Activated CD4-positive, alpha-beta T cell treated with anti-CD3 and anti-CD28 coated beads, Interleukin-2, amount 50 U/mL, for 48 hours (primary cell): ENCODE measurements at places on chromosomes 5 and 9.
A peak's percentile ranks its signal among the peaks of the same experiment; 100 is the strongest.

- no peak for DNase-seq
Measured at GRCh38 chr5:142984525-142984924, 214.3 kb downstream of the ARHGAP26 start.

- no peak for DNase-seq
Measured at GRCh38 chr5:74244406-74244805, 396.1 kb downstream of the ENC1 start.

DNA sequence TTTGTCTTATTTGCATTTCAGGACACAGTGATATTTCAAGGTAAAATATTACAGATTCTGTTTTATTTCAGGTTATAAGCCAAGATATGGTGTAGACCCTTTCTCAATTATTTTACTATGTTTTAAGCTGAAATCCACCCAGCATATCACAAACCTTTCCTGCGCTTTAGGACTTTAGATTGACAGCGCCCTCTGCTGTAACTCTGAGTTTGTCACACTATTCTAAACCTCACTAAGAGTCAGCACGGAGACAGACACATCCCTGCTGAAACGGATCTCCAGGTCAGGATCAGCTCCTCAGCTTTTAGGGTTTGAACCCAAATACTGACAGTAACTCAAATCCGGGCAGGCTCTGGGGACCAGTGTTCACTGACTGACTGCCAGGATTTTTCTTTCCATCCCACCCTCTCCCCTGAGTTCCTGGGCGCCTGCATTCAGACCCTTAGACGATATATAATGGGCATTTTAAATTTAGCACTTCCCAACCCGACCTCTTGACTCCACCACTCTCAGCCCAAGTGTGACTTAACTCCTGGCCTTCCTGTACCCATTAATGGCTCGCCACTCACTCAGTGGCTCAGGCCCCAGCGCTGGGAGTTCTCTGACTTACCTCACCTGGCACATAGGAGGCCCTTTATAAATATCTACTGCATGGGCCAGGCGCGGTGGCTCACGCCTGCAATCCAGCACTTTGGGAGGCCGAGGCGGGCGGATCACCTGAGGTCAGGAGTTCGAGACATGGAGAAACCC is 33.5 kb downstream of the TLX3 start:
- peak; percentile 21 for DNase-seq

DNA sequence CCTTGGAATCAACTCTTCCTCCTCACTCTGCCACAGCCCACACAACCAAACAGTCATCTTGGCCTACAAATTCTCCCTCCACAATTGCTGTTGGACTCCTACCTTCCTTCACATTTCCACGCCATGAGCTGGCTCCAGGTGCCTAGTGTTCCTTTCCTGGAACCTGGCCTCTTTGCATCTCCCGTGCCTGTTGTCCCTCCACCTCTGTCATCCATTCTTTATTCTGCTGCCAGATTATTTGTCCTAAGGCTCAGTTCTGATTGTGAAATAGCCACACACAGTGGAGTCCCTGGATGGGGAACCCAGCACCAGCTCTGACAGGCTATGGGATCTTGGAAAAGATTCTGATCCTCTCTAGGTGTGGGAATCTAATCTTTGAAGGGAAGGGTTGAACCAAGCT is 109.1 kb upstream of the ANKH start:
- DNase-seq: no peak

DNA sequence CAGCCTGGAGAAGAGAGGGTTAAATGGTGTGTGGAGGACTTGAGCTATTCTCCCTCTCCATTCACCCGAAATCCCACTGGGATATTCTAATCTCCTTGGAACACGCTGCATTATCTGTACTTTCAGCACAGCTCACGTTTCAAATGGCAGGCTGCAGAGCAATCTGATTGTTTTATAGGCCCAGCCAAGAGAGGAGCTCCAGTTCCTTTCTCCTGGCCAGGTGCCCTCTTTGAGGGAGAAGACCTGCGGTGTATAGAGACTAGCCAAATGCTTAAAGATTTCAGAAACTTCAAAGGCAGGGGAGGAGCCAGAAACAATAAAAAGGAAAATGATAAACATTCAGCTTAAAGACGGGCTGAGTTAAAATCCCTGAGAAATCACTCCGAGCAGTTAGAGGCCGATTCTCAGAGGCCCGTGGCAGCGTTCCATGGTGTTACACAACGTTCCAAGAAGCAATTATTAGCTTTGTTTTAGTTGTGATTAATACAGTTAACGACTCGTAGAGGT is 564.0 kb upstream of the KLF4 start:
- no peak for DNase-seq

DNA sequence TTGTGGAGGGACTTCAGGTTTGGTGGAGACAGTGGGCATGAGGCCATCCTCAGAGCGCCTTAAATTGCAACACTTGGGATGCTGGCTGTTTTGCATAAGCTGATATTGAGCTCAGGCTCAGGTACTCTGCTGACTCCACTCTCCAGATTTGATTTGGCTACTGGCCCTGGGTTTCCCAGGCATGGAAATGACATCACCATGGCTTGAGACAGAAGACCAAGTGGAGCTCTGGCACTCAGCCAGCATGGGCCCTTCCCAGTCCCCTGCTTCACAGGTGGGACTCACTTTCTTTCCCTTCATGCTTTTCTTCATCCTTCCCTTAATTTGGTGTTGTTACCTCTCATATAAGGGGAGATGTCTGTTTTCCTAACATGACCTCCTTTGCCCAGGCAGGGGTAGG is 72.0 kb upstream of the IL12B start:
- DNase-seq: no peak

DNA sequence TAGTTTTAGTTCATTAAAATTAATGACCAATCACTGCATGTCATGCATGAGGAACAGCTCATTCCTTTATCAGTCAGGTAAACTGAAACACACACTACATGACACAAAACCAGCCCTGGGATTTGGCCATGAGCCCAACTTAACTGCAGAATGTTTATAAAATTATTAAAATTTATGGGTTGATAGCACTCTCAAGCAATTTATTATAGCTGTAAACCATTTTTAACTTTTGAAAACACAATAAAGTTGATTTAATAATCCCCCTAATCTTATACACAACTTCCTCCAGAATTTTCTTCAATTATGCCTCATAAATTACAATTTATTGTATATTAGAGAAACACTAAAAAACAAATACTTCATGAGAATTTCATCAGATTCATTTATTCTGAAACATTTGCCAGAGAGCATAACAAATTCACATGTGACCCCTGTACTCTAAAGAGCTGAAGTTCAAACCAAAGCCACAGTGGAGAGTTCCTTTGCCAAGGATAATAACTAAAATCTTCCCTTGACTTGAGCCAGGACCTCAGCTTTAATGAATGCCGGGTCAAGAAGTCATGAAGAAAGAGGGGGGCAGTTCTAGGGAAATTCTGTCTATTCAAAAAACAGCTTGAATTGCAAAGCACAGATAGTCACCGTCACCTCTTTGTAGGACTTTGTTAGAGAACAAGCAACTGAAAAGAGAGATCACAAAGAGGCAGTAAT is 763.7 kb upstream of the GRAMD2B start:
- no peak for DNase-seq

GRCh38 chr9:137470785-137471184 is 11.7 kb upstream of the NSMF start:
- no peak for DNase-seq

DNA sequence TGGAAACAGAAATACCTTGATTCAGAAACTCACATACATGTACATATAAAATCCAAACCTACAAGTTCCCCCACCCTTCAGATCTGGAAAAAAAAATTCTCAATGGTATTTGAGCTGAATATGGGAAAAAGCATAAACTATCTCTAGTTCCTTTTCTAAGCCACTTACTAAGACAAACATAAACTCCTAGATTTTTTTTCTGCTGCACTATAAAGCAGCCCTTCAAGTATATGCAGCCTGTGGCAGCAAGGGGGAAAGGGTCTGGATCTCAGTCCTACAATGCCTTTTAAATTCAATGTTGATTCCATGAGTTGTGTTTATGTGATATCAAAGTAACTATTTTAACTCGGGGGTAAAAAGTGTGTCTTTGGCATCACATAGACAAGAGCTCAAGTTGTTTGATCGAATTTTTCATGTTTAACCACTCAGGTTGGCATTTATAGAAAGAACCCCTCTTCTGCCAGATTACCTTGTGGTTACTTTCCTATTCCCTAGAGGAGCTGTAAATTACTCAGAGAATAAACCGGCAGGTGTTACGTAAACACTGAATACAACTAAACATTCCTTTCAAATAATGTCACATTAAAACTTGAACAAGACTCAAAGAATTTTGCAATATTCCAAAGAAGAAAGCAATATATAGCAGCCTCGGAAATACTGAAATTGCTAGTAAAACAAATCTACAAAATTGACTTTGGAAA is 91.8 kb upstream of the FER start:
- no peak for DNase-seq

DNA sequence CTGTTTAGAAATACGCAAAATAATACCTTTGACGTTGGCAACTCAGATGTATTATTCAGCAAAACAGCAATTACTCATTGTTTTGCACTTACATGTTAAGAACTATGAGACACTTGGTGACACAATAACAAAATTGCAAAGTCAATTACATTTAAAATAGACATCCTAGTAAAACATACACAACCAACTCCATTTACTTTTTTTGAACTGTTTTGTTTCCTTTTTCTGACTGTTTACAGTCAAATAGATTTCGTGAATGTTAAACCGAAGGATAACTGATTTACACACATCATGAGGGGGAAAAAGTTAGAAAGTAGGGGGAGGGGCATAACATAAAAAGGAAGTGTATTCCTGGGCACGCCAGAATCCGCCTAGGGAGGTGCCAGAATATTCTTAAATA is 220.1 kb downstream of the MEF2C start:
- no peak for DNase-seq

DNA sequence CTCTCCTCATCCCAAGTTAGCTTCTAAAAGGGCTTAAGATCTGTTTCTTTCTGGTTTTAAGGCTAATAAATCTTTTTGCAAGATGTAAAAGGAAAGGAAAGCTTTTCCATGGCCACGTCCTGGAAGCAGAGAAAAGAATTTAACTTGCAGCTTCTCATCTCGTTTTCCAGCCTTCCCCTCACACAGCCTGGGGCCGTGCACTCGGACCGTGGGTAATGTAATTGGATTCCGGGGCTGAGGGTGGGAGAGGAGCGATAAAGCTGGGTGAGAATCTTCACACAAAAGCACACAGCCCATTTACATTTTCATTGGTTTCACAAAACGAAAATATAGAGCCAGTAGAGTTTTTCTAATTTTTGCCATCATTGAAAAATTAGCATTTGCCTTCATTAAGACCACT is 91.2 kb downstream of the IRX2 start:
- no peak for DNase-seq

GRCh38 chr5:8981496-8981895 is 564.4 kb downstream of the SEMA5A start:
- no peak for DNase-seq

DNA sequence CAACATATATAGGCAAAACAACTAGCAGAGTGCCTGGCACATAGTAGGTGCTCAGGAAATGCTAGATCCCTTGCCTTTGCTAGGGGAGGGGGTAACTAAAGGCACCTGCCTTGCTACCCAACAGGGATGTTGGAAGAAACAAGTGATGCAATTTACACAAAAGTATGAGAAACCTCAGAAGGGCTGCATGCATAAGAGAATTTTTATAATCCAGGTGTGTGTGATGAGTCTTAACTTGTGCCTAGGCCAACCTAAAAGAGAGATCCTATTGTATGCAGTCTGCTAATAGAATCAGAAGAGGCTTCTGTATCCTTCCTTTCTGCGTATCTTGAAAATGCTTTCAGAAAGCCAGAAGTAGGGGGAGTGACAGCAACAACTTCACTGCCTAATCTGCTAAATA is 135.9 kb downstream of the SLIT3 start:
- no peak for DNase-seq

GRCh38 chr5:178466342-178466741 is 123.9 kb downstream of the COL23A1 start:
- no peak for DNase-seq

DNA sequence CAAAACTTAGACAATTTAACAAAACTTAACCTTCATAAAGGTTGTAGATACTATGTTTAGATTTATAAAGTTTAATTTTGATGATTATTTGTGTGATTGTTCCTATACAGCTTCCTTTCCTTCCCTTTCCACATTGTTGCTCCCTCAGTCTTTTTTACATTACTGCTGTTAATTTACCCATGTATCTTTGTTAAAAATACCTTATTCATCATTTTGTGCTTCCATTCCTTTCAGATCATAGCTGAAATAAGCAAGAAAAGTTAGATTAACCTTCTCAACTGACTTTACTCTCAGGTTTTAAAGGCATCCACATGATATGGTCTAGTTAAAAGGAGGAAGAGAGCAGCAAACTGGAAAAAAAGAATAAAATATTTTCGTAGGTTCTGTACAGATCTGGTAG is 2.0 kb downstream of the SMAD5 start:
- DNase-seq: no peak

- DNase-seq: no peak
Measured at GRCh38 chr5:41510176-41510831, at the start of gene PLCXD3. TSS of gene PLCXD3 (minus strand) at chr5:41510601. CDS start at chr5:41510526, 75 bp downstream.

- DNase-seq: no peak
Measured at GRCh38 chr5:179516221-179516620, 34.1 kb upstream of the RUFY1 start.

- no peak for DNase-seq
Measured at GRCh38 chr5:112681481-112681908, 56.2 kb upstream of the APC start.

GRCh38 chr5:96001262-96001661 is 39.6 kb upstream of the ELL2 start:
- DNase-seq: no peak

- no peak for DNase-seq
Measured at GRCh38 chr5:129073111-129073510, 21.4 kb upstream of the ISOC1 start.

DNA sequence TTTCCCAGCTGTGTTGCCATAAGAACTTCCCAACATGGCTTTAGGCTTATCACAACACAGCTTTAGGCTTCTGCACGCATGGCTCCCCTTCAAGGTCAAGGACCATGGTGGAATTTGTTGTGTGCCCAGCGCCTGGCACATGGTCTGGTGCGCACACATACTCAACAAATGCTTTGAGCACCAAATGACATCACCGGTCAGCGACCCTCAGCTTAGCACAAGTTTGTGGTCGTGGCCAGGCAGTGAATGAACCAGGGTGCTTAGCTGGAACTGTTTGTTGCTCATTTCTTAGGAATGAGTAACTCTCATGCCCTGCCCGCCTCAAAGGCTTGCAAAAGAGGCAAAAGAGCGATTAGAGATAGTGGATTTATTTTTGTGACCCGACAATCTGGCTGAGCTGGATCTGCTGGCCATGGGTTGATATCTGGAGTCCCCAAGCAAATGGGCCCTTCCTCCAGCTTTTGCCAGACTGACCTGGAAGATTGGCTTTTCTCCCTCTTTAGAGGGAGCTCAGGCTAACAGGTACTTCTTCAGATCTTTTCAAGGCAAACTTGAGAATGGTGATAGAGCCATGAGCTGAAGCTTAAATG is 58.9 kb downstream of the DAP start:
- no peak for DNase-seq
